ENCODE measurements at places on chromosomes 2 and 18.

DNA sequence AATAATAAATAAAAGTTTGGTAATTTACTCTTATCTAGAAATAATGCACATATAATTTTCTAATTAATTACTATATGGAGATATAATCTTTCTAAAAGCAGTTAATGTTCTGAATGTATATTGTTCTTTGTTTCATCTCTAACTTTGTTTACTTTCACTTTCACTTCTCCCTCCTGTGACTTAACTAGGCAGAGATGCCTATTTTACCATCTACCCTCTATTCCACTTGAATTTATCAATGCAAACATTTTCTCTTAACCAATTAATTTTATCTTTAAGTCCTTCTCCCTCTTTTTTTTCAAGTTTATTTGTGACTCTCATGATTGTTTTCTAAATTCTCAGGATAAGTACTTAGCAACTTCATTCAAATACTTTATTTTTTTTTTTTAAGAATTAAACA lies 55.1 kb upstream of the IL1RL1 start:
- no peak for DNase-seq

DNA sequence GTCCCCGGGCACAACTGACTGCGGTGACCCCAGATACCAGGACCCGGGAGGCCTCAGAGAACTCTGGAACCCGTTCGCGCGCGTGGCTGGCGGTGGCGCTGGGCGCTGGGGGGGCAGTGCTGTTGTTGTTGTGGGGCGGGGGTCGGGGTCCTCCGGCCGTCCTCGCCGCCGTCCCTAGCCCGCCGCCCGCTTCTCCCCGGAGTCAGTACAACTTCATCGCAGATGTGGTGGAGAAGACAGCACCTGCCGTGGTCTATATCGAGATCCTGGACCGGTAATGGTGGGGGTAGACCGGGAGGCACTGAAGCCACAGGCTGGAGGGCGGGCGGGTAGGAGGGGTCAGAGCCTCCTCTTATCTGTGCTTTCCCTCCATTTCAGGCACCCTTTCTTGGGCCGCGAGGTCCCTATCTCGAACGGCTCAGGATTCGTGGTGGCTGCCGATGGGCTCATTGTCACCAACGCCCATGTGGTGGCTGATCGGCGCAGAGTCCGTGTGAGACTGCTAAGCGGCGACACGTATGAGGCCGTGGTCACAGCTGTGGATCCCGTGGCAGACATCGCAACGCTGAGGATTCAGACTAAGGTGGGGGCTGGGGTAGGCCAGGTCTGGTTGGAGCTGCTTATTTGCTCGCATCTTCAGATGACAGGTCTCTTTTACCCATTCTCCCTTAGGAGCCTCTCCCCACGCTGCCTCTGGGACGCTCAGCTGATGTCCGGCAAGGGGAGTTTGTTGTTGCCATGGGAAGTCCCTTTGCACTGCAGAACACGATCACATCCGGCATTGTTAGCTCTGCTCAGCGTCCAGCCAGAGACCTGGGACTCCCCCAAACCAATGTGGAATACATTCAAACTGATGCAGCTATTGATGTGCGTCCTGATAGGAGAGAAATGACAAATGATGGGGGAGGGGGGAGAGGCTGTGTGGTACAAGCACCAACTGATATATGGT lies 780 bp downstream of the HTRA2 start:
- peak; percentile 42 for DNase-seq

GRCh38 chr2:111665551-111666116 lies 218.4 kb downstream of the ANAPC1 start:
- no peak for DNase-seq

- no peak for DNase-seq
Observed at GRCh38 chr2:25363733-25364132, 22.0 kb upstream of the DNMT3A start.

- peak; percentile 69 for DNase-seq
Observed at GRCh38 chr2:172427990-172428831, 825 bp downstream of the ITGA6 start.

GRCh38 chr2:159545085-159545484 lies 71.3 kb downstream of the BAZ2B start:
- no peak for DNase-seq

- DNase-seq, result no peak
Observed at GRCh38 chr18:38750751-38751150, 1185.2 kb upstream of the CELF4 start.

DNA sequence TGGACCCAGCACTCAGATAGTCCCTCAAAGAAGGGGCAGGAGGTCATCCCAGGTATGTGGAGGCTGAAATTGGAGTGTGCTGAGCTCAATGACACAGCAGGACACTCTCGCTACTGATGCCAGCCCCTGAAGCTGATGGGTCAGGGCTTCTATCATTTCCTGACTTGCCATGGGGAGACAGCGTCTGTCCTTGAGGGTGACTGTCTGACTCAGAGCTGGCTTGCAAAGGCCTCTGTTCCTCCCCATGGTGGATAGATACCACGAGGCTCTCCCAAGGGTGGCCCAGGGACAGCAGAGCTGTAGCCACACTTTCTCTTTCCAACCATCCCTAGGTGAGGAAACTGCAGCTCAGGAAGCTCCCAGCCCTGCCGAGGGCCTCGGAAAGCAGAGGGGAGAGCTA lies 10.8 kb downstream of the ALPG start:
- no peak for DNase-seq

GRCh38 chr2:75494137-75494769 lies 66.5 kb downstream of the EVA1A start:
- DNase-seq, result no peak

DNA sequence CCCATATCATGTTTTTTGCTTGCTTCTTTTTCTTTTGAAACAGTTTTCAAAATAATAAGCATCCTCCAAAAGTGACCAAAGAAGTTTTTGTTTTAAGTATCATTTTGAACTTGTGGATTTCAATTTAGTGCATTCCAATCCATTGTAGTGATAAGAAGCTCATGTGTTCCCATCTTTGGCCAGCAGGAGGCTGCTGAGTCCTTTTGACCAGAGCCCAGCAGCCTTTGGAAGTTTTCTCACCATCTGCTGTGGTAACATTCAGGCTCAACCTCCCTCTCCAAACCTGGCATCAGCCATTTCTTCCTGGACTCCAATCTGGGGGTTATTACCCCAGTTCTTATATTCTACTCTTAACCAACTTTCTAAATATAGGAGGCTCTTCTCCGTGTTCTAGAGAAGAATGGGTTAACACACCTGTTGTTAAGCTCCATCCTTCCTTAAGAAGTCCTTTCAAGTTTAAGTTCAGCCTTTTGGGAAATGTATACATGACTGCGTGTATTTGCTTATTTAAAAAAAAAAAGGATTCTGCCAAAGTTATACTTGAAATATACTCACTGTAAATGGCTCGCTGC lies 39.0 kb upstream of the MAL start:
- peak; percentile 16 for DNase-seq

DNA sequence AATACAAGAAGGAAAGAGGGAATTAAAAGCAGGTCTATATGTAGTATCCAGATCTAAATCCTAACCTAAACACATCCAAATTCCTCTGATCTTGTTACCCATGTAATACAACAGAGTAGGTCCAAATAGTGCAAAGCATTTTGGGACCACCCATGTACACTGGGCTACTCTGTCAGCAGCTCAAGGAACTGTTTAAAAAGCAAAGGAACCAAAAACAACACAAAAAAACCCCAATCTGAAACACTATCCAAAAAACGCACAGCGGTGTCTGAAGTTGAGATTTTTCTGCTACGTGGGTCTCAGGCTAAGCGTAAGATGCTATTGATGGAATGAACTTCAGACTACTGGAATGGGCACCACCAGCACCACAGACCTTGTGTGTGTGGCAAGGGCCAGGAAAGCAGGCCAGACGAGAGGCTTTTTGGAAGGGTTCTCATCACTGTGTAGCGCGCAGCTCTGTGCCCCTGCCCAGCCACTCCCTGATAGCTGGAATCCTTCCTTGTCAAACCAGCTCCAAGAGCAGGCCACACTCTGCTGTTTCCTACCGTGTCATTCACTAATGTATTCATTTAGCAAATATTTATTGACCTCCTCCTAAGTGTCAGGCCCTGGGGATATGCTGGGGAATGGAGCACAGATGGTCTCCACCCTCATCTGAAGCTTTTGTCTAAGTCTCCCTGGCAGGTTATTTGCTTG lies 101.4 kb downstream of the COLEC12 start:
- no peak for DNase-seq

DNA sequence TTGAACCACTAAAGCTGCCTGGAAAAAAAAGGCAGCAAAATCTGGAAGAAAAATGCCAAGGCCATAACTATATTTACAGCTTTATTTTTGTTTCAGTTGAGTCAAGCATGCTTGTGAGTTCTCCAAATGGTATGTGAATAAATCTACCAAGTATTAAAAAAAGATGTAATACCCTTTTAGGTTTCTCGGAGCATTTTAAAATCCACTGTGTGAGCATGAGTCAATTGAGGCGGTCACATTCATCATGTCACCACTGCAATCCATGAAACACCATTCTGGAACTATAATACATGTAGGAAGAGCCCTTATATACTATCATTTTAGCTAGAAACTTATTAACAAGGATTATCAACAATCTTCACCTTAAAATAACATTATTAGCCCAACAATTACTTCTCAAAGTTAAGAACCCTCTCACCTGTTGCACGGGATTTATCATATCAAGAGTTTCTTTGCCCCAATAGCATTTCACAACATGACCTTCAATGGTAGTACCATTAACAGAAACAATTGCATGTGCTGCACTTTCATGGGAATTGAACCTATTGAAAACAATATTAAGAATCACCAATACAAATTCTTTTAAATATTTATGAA lies 24.2 kb upstream of the C2orf42 start:
- no peak for DNase-seq

- no peak for DNase-seq
Observed at GRCh38 chr2:191610756-191611155, 67.2 kb upstream of the NABP1 start.

- no peak for DNase-seq
Observed at GRCh38 chr2:39468579-39469451, 31.7 kb upstream of the MAP4K3 start.

- DNase-seq, result no peak
Observed at GRCh38 chr2:8209494-8209893, 472.4 kb upstream of the ID2 start.

DNA sequence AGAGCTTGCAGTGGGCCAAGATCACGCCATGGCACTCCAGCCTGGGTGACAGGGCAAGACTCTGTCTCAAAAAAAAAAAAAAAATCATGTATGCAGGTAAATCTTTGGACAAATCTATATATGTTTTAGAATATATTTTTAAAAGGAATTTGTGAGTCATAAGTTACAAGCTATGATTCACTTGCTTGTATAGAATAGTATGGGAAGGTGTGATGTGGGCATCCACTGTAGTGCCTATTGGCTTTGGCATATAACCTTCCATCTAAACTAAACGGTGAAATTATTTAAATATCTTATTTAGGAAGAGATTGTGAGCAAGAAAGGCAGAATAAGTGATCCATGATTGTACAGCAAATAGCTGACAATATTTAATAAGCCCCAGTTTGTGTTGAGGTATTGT lies 261.1 kb downstream of the GALNT13 start:
- no peak for DNase-seq

GRCh38 chr2:196742685-196743084 lies 56.8 kb downstream of the GTF3C3 start:
- no peak for DNase-seq

- no peak for DNase-seq
Observed at GRCh38 chr2:69652206-69652605, 8.7 kb upstream of the AAK1 start.

GRCh38 chr18:51668101-51668500 lies 470.6 kb upstream of the MEX3C start:
- DNase-seq, result peak; percentile 26

DNA sequence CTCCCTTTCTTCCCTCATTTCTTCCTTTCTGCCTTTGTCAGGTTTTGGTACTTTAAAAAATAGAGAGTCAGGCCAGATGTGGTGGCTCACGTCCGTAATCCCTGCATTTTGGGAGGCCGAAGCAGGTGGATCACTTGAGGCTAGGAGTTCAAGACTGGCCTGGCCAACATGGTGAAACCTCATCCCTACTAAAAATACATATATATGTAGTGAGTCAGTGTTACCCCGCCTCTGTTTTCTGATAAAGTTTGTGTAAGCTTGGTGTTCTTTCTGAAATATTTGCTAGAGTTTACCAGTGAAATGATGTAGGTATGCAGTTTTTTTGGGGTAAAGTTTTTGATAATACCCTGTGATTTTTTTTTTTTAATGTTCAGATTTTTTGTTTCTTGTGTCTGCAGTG lies 58.8 kb downstream of the DGKD start:
- no peak for DNase-seq

Data from stimulated activated CD4-positive, alpha-beta T cell treated with anti-CD3 and anti-CD28 coated beads, Interleukin-4, amount 100 ng/mL, for 4 hours (primary cell).